ENCODE measurements at places on chromosomes 11 and 22.

DNA sequence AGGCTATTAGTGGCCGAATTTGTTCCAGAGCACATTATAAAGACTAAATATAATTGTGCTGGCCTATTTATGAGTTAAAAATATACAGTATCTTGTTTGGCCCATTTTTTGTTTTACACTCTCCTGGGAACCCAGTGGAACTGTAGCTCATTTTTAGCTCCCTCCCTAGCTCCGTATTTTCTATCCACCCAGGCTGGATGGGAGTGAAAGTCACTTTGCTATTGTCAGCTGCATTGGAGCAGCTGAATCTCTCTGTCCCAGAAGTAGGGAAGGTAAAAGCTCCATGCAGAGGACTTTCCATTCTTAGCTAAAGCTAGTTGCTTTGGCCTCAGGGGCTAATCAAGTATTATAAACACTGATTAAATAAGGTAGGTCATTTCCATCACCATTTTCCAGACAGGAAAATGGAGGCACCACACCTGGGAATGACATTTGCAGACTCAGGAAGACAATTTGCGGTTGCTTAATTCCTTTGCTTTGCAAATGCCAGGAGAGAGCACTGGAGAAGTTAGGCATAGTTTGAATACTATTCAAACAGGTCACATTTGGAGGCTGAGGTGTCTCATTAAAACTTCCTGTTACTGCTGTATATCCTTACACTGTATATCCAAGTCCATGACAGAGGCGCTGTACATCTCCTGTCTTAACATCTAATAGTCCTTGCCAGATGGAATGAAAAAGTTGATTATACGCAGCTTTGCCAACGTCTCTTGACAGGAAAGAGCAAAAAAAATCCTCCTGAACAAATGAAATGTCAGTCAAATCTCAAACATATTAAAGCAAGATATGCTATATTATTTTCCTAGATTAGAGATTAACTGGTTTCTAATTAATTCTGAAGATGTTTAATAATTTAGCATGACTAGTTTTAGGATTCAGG lies 338.1 kb upstream of the KIRREL3 start:
- no peak for DNase-seq

GRCh38 chr22:35215993-35216392 lies 41.3 kb upstream of the HMGXB4 start:
- DNase-seq: no peak

DNA sequence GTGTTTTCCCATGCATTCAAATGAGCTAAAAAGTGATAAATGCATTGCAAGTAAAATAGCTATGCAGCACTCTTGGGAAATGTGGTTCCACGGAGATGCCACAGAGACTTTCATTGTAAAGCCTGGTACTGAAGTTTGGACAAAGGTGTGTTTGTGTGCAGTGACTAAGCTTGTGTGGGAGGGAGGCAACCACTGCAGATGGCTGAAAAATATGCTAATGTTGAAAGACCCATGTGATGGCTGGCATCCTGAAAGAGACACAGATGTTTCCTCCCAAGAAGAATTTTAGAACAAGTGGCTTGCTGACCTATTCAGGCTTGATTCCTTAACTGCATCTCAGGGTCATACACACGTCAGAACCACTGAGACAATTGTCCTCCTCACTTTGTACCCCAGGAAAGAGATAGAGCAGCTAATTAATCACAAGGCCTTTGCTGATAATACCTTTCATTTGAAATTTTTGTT lies 73.8 kb downstream of the FAM76B start:
- no peak for DNase-seq

- DNase-seq: no peak
Measured at GRCh38 chr22:48945621-48946458, 881.8 kb downstream of the BRD1 start.

- no peak for DNase-seq
Measured at GRCh38 chr22:22342697-22343580, 98.4 kb downstream of the VPREB1 start.

DNA sequence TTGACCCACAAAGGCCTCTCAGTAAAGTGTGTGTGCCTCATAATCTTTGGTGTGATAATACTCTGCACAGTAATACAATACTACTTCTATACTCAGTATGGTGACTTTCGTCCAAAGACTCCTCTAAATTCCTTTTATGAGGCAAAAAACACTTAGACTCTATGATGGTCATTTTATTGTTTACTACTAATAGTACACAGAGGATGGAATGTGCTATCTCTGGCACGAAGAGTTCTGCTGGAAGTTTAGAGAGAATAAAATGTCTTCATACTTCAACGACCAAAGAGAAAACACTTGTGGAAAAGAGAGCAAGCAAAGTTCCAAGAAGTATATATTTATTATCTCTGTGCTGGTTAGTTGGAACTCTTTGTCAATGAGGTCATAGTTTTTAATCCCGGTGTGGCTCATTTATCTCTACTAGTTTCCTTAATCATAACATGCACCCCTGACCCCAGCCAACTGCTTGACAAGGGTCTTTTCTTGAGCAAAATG lies 7.5 kb upstream of the CSTF3 start:
- DNase-seq: no peak

GRCh38 chr22:32205974-32206773 lies 1.3 kb upstream of the RFPL2 start:
- DNase-seq: no peak

- DNase-seq: no peak
Measured at GRCh38 chr11:16806791-16807190, 68.3 kb downstream of the C11orf58 start.

- no peak for DNase-seq
Measured at GRCh38 chr11:3893311-3893710, 37.8 kb downstream of the STIM1 start.

DNA sequence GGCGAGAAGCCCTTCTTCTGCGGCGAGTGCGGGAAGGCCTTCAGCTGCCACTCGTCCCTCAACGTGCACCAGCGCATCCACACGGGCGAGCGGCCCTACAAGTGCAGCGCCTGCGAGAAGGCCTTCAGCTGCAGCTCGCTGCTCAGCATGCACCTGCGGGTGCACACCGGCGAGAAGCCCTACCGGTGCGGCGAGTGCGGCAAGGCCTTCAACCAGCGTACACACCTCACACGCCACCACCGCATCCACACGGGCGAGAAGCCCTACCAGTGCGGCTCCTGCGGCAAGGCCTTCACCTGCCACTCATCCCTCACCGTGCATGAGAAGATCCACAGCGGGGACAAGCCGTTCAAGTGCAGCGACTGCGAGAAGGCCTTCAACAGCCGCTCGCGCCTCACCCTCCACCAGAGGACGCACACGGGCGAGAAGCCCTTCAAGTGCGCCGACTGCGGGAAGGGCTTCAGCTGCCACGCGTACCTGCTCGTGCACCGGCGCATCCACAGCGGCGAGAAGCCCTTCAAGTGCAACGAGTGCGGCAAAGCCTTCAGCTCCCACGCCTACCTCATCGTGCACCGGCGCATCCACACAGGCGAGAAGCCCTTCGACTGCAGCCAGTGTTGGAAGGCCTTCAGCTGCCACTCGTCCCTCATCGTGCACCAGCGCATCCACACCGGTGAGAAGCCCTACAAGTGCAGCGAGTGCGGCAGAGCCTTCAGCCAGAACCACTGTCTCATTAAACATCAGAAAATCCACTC lies 12.2 kb downstream of the ZNF74 start:
- DNase-seq: no peak

DNA sequence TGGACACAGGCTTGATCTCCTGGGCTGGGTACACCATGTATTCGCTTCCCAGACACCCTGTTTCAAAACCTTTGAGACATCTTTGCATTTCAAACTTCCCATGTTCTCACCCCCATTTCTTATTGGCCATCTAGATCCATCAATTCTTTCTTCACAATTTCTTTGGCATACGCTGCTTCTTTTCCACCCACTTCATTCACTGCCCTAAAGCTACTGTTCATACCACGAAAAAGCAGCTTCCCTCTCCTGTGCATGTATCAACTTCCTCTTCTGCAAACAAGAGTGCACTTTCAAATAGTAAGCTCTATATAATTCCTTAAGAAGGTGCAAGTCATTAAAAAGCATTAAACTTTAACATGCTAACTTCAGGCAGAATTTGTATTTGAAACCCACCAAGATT lies 21.4 kb downstream of the UVRAG start:
- DNase-seq: no peak

- DNase-seq: no peak
Measured at GRCh38 chr22:34897126-34897525, 168.8 kb upstream of the ISX start.

- no peak for DNase-seq
Measured at GRCh38 chr11:8291421-8292350, 28.0 kb upstream of the LMO1 start.

GRCh38 chr11:117870103-117870952 lies 6.1 kb downstream of the FXYD6 start:
- no peak for DNase-seq

GRCh38 chr11:119369132-119369925 lies 12.2 kb downstream of the USP2 start:
- DNase-seq: no peak

- DNase-seq: no peak
Measured at GRCh38 chr11:95760941-95761340, 28.6 kb downstream of the FAM76B start.

DNA sequence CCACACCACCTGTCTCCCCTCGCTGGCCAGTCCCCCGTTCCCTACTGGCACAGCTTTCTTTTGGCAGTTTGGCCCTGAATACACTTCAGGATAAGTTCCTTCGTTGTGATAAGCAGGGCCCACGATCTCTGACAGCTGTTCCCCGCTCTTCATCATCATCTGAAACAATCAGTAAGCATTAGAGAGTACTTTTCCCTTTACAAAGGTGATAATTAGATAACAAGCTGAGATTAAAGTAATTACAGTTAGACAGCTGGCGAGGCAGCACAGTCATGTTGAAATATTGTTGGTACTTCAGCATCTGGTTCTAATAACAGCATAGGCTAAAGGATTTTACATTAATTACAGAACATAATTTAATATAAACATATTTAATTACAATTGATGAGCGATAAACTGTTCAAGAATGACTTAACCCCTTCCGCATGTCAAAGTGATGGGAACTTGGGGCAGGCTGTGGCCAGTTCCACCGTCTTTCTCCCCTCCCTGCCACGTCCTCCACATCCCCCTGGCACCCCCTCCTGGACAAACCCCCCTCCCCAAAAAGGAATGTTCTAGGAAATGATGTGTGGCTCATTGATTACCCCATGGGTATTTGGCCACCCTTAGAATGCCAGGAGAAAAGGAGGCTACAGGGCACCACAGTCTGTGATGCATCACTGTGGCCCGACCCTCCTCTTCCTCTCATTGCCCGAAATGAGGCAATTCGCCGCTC lies 134.9 kb downstream of the RCN1 start:
- DNase-seq: no peak

DNA sequence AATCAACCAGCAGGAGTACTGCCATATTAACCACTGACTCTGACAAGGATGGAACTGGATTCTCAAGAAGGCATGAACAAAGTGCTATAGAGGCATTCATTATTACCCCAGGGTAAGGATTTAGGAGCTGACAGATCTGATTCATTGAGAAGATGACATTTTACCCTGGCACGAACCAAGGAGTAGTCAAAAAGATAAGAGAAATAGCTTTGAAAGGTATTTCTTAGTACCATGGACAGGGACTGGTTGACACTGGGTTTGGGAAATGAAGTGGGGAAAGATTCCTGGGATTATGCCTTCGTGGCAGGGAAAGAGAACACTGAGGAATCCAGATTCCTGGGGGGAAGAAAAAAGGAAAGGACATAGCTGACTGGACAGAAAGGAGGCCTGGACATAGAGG lies 5.1 kb upstream of the SAAL1 start:
- no peak for DNase-seq

DNA sequence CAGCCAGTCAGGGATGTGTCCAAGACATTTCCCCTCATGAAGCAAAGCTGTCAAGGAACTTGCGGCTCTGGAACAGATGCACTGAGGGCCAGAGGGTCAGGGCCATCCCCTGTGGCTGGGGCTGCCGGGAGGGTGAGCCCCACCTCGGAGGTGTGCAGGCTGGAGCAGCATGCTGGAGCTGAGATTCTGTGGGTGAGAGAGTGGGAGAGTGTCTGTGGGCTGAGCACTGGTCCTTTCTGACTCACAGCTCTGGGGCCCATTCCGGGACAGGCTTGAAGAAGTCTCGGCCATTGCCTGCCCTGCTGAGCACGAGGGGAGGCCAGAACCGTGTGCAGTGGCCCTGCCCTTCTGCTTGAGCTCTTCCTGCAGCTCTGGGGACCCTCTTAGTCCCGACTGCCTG lies 2.1 kb downstream of the OMP start:
- no peak for DNase-seq
